ENCODE measurements at places on chromosomes 4 and X.

DNA sequence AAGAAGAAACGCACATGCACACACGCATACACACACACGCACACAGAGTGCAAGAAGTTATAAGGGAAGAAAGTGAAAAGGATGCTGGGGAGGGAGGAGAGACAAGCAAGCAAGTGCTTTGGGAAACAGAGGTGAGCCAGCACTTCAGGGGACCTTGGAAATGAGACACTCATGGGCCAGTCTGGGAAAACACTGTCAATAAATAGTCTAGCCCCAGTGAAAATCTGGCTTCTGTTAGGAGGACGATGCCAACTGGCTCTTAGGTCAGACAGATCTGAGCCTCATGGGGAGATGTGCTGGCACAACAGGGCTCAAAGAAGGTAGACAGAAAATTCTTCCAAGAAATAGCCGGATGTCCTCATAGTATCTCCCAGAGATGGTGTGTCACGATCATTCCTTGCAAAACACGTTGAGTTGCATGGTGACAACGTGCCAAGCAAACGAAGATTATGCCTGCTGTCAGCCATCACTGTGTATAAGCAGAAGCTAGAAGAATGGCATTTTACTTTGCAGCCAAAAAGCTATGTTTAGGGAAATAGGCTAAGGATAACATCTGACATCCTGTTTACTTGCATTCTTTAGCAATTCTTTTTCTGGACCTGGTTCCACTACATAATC, 557 bp upstream of the ARHGEF6 start:
- no peak for DNase-seq

DNA sequence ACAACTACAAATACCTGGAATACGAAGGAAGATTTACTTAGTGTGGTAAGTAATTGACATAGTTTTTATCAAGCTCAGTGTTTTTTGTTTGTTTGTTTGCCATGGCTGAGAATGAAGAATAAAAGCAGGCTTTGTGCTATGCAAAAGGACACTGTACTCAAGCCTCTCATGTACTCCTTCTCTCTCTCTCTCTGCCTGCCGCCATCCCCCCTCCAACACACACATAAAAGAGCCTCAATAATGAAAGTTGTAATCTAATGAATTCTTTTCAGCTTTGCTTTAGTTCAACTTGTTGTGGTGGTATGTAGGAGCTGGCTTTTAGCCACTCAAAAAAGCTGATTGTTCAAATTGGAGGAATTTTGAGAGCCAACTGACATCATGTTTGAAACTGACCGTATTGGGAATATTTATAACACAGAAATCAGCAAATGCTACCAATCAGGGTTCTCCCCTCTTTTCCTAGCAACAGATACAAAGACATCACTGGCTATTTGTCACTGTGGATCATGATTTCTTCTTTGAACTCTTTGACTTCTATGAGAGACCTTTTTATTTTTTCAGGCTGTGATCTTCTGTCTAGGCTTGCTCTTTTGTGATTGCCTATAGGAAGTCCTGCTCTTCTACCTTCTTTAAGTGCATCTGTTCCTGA, 1148.8 kb downstream of the RAPGEF2 start:
- DNase-seq = no peak

DNA sequence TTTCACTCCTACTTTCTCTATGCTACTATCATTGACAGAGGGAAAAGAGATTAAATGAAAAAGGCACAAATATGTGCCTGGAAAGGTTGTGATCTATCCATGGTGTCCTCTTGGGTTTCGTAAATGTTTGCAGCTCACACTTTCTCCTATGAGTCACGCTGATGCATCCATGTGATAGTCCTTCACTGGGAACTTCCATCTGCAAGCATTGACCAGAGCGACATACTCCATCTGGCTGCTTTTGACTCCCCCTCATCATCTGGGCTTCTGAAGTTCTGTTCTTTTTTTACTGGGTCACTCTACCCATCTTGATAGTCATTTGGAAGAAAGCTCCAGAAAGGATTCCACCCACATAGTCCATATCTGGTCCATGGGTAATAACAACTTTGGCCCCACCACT, 84.7 kb upstream of the NDST3 start:
- no peak for DNase-seq

DNA sequence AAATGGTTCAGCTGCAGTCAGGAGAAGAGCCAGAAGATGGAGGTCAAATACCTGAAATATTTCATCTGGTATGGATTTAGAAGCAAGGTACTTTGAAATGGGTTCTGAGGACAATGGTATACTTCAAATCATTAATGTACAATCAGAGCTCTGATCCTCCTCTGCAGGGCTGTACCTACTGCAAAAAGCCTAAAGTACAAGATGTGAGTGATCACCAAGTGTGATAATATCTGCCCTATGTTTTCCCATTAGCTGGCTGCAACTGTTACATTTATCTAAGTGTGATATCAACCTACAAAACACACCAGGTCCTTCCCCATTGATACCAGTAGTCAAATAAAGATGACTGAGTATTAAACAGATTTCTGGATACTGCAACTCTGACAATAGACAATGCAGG, 25.1 kb downstream of the HDX start:
- no peak for DNase-seq

GRCh38 chrX:110317061-110317819, 645 bp downstream of the AMMECR1 start:
- no peak for DNase-seq

DNA sequence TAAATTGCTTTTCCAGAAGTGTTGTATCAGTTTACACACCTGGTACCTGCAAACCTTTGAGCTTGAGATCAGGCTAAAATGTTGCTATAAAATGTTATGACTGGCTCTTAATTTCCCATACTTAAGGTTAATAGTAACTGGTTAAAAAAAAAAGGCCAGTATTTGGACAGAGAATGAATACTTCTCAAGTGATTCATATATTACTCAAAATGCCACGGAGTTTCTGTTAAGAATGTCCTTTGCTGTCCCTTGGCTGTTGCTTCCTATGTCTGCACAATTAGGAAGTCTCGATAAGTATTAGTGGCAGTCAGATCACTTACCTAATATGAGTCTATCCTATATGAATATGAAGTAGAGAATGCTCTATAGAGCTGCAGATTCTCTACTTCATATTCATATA, 232.2 kb upstream of the IGFBP7 start:
- DNase-seq = no peak

- no peak for DNase-seq
These were observed 57.8 kb downstream of the HEPH start for GRCh38 chrX:66221856-66222255.

DNA sequence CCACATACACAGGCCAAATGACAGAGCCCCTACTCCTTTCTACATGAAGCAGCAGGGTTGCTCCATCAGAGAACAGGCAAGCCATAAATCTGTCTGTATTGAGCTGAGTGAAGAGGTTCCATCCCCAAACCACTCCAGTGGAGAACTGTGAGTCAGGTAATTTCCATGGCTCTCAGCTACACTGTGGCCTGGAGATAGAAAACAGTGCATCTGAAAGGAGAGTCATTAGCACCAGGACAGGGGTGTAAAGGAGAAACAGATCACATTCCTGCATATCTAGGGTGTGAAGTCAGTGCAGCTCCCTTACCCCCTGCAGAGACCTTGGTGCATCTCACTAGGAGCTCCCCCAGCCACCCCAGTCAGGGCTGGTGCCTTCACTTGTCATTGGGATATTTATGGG, 314.7 kb downstream of the CHIC1 start:
- no peak for DNase-seq

GRCh38 chrX:67718926-67719325, 175.1 kb downstream of the AR start:
- DNase-seq = no peak

DNA sequence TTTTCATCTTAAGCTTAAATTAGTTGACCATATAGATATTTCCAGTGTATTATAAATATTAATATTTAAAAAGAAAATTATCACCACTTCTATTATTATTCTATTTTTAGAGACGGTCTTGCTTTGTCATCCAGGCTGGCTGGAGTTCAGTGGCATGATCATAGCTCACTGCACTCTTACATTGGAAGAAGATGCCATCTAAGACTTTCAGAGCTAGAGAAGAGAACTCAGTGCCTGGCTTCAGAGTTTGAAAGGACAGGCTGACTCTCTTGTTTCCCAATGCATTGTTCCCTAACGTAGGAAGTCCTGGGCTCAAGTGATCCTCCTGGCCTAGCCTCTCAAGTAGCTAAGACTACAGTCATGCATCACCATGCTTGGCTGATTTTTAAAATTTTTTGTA, 75.9 kb downstream of the FIP1L1 start:
- no peak for DNase-seq

DNA sequence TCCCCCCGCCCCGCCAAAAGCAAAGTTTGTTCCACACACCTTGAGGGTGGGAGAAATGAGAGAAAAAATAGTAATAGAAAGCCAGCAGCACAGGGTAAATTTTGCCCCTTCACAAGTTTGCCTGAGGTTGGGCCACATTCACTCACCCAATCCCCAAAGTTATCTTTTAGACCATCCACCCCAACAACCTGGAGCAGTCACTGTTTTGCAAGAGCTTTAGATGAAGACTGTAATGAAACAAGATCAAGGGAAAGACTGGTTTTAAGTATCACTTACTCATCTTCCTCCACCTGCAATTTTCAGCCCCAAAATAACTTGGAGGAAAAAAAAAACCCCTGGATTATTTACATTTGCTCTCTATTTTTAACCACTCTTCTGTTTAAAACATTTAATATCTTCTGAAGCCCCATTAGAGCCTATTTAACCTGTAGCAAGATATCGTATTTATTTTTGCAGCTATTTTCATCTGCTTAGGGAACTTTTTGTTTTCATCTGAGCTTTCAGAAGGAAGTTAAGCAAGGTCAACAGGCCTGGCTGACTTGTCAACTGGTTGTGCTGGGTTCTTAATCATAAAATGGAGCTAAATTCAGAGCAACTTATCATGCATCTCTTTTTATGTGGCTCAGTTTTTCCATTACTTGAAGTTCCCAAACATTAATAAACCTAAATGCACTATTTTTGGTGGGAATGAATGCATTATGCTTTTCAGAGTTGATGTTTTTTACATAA, 24.6 kb upstream of the TBL1X start:
- no peak for DNase-seq

DNA sequence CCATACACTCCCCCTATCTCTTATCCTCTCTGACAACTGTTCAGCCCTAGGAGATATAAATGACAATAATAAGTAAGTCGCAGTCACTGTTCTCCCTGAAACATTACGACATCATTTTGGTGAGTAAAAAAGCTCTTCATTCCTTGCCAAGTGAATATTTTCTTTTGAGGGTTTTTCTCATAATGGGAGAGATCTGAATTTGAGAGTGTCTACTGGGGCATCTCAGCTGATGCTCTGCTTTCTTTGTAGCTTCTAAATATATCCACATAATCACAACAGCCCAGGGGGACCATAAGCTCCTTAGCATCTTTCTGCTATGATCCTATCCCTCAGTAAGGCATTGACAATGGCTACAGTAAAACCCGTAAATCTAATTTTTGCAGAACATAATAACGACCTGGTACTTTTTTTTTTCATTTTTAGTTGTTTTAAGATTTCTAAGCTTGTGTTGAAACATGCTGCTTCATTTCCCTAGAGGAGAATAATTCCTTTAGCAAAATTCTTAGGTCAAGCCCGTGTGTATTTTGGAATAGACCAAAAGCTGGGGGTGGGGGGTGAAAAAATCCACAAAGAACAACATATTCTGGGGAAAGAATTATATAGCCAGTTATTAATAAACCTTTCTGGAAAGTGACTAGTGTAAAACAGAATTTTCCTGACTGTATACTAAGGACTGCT, 78.1 kb upstream of the GPM6B start:
- no peak for DNase-seq

GRCh38 chrX:112874614-112875013, 34.0 kb upstream of the AMOT start:
- no peak for DNase-seq

DNA sequence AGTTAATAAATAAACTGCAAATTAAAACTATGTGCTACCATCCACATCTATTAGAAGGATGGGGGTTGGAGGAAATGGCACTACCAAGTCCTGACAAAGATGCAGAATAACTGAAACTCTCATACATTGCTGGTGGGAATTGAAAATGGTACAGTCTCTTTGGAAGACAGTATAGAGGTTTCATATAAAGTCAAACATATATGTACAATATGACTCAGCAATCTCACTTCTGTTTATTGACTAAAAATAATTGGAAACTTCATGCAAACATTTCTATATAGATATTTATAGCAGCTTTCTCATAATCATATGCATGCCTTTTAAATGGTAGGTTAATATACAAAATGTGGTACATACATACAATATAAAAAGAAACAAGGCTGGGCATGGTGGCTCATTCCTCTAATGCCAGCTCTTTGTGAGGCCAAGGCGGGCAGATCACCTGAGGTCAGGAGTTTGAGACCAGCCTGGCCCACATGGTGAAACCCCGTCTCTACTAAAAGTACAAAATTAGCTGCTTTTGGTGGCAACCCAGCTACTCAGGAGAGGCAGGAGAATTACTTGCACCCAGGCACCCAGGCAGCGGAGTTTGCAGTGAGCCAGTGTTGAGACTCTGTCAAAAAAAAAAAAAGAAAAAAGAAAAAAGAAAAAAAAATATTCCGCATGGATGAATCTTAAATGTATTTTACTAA, 225.0 kb upstream of the CXXC4 start:
- no peak for DNase-seq

DNA sequence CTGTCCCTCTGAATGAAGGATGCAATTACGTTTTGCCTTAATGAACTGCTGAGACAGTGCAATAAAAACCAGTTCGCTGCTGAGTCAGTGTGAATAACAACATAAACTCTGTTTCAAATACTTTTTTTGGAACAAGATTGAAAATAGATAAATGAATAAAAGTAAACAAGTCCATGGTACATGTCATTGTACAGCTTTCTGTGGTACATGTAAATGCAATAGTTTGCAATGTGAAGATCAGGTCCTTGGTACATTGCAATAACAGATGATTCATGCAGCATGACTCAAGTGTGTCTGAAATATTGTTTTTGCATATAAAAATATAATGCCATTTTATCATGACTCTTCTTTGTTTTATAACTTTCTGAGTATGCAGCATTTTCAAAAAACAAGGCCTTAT, 193.4 kb upstream of the PACRGL start:
- no peak for DNase-seq

- DNase-seq = no peak
These were observed at the start of gene BEX5 for GRCh38 chrX:102155806-102156179. BEX5 (minus strand) TSS chrX:102155977; CDS start chrX:102154265, 1,712 bp downstream.

DNA sequence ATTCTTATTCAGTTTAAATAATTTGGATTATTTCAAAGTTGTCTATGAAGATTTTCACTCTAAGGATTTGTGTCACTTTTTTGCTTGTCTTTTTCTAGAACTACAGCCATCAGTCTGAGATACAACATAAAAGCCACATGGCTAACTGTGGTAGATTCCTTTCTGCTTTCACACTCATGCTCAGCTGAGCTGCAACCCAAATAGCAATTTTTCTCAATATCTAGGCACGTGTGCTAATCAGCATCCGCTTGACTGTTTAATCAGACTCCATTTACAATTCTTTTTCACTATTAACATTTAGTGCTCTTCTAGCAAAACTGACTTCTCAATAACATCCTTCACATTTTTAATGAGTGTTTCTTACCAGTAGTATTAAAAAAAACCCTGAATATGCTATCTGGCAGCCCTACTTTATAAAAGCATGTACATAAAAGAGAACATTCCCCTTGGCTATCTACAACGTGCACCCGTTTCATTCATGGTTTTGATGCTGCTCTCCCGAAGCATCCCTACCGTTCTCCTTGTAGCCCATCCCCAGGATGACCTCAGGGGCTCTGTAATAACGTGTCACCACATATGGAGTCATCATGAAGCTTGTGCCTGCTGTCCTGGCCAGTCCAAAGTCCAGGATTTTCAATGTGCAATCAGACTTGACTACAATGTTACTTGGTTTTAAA, 259.2 kb downstream of the MAPK10 start:
- no peak for DNase-seq

- DNase-seq = no peak
These were observed 43.6 kb upstream of the IL1RAPL2 start for GRCh38 chrX:104522386-104522785.

All from cardiac septum (tissue), 1 donor.